Right renal pelvis (tissue), 4 donors: ENCODE measurements at places on chromosomes 3 and 15.

DNA sequence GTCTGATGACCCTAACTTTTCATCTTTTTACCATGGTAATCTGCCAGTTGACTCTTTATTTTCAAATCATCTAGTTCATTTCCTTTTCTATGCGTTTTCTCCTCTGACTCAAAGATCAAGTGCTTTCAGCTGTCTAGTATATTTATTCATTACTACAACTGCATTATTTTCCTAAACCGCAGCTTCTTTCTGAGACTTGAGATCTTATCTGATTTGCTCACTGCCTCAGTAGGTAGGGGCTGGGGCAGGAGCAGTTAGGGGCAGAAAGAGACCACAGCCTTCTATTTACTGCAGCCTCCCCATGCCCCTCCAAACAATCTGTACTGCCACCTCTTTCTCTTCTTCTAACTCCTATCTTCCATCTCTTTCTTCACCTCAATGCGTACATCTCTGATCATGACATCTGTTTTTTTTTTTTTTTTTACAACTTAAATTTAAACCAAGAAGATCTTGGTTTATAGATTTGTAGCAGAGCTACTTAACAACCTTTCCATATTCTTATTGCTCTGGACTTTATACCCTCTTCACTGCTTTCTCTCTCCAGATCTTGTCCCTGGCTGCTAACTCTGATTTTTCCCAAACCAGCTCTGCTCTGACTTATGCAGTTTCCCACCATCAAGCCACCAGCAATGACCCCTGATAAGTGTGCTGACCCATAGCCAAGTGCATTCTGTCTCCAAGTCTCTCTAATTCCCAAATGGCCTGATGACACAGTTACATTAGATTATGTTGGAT is 52.2 kb downstream of the MOBP start:
- no peak for DNase-seq

- DNase-seq: no peak
Measured at GRCh38 chr3:148773805-148774204, 53.8 kb upstream of the CPB1 start.

- no peak for DNase-seq
Measured at GRCh38 chr3:185058796-185059195, 94.1 kb downstream of the C3orf70 start.

DNA sequence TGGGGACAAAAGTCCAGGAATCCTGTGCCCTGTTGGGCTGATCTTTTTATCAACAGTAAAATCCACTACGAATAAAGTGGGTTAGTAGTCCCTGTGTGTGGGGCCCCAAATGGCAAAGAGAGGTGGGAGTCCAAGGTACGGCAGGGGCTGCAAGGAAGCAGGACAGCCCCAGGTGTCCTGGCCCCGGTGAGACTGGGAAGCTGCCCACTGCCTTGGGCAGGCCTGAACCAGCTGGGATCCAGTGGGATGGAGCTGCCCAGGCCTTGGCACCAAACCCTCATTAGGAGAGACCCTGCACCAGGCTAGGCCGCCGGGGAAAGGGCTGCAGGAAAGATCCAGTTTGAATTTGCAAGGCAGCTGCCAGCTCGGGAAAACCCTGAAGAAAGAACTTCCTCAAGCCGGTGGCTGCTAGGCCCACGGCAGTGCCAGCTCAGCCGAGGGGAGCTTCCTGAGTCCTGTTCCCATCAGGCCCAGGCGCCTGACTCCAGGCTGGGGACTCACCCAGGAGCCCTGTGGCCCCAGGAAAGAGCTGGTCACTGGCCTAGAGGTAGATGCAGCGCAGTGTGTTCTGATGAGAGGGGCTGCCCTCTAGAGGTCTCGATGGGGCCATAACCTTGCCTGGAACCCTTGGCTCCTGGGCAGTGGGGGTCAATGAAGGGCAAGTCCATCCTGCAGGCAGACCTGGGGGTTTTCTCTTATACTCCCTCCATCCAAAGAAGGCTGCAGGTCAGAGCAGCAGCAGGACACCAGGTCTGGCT is 14.4 kb upstream of the GNAI2 start:
- no peak for DNase-seq

GRCh38 chr3:17969985-17970568 is 227.6 kb upstream of the TBC1D5 start:
- no peak for DNase-seq

- no peak for DNase-seq
Measured at GRCh38 chr3:143979813-143980212, 8.2 kb downstream of the DIPK2A start.

GRCh38 chr3:134388788-134389485 is 14.7 kb upstream of the AMOTL2 start:
- DNase-seq: no peak

DNA sequence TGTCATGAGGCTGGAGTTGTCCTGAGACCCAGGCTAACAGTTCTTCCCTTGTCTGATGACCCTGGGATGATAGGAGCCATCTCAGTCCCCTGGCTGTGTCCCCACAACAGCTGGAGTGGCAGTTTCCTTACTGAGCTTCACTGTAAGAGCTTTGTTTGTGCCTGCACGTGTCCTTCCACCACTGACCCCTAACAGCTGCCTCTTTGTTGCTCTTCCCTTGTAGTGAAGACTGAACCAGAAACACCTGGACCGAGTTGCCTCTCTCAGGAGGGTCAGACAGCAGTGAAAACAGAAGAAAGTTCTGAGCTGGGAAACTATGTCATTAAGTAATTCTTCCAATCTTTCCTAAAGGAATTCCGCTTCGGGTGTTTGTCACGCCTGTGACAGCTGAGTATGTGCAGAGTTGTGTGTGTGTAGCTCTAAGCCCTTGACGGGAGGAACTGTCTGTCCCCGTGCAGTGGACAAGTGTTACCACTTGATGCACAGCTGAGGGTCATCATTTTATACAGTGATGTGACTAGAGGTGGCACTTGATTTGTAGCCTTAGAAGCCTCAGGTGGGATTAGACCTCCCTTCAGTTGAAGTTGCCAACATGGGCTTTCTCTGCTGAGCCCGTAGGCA is 25.0 kb downstream of the MAP6D1 start:
- DNase-seq: no peak

- DNase-seq: no peak
Measured at GRCh38 chr15:84725001-84725491, 9.1 kb upstream of the SEC11A start.

GRCh38 chr3:106130384-106131198 is 261.8 kb upstream of the CBLB start:
- no peak for DNase-seq

GRCh38 chr15:82943176-82943575 is 9.3 kb downstream of the HOMER2 start:
- no peak for DNase-seq

- no peak for DNase-seq
Measured at GRCh38 chr3:6803619-6804018, 57.3 kb upstream of the GRM7 start.

DNA sequence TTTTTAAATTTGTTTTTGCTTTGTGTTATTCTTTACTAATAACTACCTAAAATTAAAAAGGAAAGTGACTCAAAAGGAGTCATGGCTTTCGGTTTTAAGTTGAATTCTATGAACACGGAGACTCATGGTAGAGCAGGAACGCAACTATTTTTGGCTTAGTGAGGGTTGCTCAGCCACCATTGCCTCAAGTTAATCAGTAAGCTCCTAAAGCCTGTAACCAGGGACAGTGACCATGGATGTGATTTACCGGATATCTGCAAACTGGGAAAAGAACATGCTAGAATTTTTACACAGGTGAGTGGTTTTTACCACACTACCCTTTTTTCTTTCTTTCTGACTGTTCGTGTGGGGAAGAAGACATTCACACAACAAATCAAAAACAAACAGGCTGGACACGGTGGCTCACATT is 11.8 kb downstream of the SLC12A8 start:
- DNase-seq: no peak

DNA sequence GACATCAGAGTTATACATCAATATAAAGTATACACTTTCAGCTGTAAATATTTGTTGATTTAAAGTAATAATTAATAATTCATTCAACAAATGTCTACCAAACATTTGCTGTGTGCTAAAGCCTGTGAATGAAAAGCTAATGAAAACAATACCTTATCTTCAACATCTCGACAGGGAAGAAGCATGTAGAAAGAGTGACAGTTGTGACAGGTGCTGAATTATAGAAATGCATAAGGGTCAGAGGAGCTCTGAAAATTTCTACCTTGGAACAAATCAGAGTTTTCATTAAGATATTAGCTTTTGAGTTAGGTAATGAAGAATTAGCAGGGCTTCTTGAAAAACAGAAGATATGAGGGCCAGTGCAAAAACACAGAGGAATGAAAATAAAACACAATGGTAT is 739.2 kb downstream of the VGLL3 start:
- DNase-seq: no peak

GRCh38 chr15:43329217-43329959 is 985 bp downstream of the LCMT2 start:
- DNase-seq: no peak

- no peak for DNase-seq
Measured at GRCh38 chr3:46946416-46946815, 30.1 kb downstream of the CCDC12 start.

- no peak for DNase-seq
Measured at GRCh38 chr15:50821476-50821875, 56.0 kb upstream of the SPPL2A start.

GRCh38 chr15:90315278-90315982 is 36.7 kb upstream of the ZNF774 start:
- no peak for DNase-seq

DNA sequence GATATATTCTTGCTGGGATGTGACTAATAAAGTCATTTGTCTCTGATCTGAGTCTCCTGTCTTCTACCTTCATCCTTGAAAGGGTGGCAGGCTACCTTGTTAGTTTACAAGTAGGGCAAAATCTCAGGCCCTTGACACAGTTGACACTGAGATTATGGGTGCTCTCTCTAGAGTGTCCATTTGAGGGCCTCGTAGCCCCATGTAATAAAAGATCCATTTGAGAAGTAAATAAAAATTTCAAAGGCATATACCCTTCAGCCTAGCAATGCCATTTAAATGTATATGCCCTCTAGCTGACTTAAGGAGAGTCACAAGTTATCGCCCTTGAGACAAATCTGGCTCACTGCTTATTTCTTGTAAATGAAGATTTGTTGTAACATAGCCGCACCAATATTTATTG is 98.6 kb downstream of the TCF12 start:
- DNase-seq: no peak

- DNase-seq: no peak
Measured at GRCh38 chr3:71870966-71871512, 86.1 kb upstream of the PROK2 start.
